NCI-H446 (cell line): ENCODE measurements at places on chromosomes 12 and 14.
A peak's percentile ranks its signal among the peaks of the same experiment; 100 is the strongest.

DNA sequence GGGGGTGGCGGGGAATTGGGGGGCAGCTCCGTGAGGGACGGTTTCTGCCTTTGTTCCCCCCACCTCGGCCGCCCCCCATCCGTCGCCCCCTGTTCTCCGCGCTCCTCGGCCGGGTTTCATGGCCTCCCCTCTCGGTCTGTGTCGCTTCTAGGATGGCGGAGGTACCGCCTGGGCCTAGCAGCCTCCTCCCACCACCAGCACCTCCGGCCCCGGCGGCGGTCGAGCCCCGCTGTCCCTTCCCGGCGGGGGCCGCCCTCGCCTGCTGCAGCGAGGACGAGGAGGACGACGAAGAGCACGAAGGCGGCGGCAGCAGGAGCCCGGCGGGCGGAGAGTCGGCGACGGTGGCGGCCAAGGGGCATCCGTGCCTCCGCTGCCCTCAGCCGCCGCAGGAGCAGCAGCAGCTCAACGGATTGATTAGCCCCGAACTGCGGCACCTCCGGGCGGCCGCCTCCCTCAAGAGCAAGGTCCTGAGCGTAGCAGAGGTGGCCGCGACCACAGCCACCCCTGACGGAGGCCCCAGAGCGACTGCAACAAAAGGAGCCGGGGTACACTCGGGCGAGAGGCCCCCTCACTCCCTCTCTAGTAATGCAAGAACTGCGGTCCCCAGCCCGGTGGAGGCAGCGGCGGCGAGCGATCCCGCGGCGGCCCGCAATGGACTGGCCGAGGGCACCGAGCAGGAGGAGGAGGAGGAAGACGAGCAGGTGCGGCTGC, 575 bp downstream of the NAA30 start:
- peak; percentile 20 for DNase-seq

DNA sequence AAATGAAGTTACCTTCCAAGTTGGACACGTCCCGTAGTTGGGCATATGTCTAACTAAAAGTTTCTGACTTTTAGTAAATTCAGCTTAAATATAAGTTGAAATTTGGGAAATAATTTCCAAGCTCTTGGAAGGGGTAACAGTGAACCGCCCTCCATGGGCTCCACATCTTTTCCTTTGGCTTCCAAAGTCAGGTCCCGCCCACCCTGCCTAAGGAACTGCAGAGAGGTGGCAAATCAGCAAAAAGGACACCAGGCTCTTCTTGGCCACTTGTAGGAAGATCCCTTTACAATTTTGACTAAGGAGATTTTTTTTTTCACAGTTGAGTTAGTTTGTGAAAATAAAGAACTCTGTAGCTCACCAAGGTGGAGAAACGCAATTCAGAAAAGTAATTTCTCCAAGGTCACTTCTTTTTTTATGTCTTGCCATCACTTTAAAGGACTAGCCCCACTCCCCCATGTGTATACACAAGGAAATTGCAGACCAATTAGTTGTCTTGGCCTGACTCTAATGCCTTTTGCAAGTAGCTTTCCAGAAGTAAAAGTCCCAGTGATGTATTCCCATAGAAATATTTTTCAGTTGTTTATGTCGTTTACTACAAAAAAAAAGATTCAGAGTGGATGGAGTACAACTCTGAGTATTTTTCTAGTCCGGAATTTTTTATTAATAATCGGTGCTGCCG, 181.2 kb downstream of the PELI2 start:
- DNase-seq = no peak

- DNase-seq = no peak
These were observed 121.3 kb upstream of the CCND2 start for GRCh38 chr12:4152145-4152795.

GRCh38 chr12:51531284-51531977, 59.6 kb upstream of the SCN8A start:
- no peak for DNase-seq

DNA sequence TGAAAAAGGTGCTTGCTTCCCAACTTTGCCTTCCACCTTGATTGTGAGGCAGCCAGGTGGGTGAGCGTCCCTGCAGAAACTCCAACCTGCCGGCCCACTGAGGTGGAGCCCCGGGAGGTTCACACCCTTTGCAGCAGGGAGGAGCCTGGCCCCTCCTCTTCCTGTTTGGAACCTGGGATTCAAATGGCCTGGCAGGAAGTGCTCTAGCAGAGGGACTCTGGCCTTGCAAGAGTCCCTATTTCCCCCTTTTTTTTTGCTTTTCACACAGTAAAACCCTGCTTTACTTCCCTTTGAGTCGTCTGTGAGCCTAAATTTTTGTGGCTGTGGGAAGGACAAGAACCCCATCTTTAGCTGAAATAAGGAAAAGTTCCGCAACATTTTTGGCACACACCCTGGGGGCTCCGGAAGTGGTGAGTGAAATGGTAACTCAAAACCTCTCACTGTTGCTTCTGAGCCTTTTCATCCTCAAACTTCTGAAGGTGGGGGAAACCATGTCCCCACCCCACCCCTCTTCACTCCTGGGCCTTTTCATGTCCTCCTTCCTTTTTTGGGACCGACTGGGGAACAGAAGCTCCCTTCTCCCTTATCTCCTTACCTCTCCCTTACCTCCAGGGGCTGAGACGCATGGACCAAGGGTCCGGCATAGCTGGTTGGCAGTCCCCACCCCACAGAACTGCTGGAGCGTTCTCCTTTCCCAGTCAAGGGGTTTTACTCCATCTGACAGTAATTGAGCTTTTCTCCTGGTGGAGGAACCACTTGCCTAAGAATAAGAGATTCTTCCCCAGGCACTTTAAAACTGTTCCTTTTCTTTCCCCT, 102.0 kb downstream of the KCNMB4 start:
- no peak for DNase-seq
